ENCODE measurements at places on chromosomes 2 and 18. TPM values are rescaled to one million over a fixed set of nuclear protein-coding genes. Genes with fewer than 3 reads are reported as not detected.

The BOD1L2 gene
- total RNA-seq: 0.07 TPM

The IFIH1 gene
- total RNA-seq: 0.55 TPM

The RGPD8 gene
- total RNA-seq: 4.6 TPM

The ALPP gene
- total RNA-seq: 0.15 TPM

The SMAD2 gene
- total RNA-seq: 68.1 TPM

The PIEZO2 gene
- 6.5 TPM for total RNA-seq

The L3MBTL4 gene
- total RNA-seq: 0.59 TPM

The TUBB8B gene
- 0.17 TPM for total RNA-seq

The TTN gene
- total RNA-seq: 0.80 TPM

The FAHD2B gene
- total RNA-seq: 33.0 TPM

The CCDC74A gene
- total RNA-seq: 20.7 TPM

The BMP10 gene
- not detected for total RNA-seq

Data from H7 (cell line).